Activated CD8-positive, alpha-beta T cell treated with anti-CD3 and anti-CD28 coated beads for 36 hours (primary cell): ENCODE measurements at places on chromosomes 7 and 10. TPM values are rescaled to one million over a fixed set of nuclear protein-coding genes. Genes with fewer than 3 reads are reported as not detected.

- DNase-seq = no peak
Measured at GRCh38 chr7:22762866-22763265, 35.9 kb downstream of the IL6 start.

- DNase-seq = no peak
Measured at GRCh38 chr7:25864943-25865751, 286.9 kb upstream of the NFE2L3 start.

GRCh38 chr7:134662166-134662870 is 15.7 kb downstream of the BPGM start:
- no peak for DNase-seq

DNA sequence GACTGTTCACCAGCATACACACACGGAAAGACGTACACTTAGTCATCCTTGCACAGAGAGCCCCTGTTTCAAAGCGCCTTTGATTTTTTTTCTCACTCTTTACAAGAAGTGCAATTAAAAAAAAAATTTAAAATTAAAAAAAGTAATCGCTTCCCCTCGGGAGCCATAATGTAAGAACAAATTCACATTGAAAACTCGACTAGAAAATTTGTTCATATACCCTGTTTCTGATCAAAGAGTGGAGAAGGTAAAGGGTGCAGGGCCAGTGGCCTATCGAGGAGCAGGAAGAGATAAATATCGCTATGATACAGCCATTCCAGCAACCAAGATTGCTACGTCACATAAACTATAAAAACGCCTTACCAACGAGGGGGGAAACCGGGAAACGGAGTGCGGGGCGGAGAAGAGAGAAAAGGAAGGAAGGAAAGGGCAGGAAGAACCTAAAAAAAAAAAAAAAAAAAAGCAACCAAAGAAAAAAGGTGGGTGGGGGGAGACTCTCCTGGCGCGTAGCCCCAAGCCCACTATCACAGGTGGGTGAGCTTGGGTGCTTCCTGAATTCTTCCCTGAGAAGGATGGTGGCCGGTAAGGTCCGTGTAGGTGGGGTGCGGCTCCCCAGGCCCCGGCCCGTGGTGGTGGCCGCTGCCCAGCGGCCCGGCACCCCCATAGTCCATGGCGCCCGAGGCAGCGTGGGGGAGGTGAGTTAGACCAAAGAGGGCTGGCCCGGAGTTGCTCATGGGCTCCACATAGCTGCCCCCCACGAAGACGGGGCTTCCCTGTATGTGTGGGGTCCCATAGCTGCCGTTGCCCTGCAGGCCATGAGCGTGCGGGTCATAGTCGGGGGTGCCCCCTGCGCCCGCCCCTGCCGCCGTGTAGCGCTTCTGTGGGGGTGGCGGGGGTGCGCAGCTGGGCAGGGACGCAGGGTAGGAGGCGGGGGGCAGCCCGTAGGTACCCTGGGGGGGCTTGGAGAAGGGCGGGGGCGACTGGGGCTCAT is 5.2 kb upstream of the HOXA2 start:
- no peak for DNase-seq

DNA sequence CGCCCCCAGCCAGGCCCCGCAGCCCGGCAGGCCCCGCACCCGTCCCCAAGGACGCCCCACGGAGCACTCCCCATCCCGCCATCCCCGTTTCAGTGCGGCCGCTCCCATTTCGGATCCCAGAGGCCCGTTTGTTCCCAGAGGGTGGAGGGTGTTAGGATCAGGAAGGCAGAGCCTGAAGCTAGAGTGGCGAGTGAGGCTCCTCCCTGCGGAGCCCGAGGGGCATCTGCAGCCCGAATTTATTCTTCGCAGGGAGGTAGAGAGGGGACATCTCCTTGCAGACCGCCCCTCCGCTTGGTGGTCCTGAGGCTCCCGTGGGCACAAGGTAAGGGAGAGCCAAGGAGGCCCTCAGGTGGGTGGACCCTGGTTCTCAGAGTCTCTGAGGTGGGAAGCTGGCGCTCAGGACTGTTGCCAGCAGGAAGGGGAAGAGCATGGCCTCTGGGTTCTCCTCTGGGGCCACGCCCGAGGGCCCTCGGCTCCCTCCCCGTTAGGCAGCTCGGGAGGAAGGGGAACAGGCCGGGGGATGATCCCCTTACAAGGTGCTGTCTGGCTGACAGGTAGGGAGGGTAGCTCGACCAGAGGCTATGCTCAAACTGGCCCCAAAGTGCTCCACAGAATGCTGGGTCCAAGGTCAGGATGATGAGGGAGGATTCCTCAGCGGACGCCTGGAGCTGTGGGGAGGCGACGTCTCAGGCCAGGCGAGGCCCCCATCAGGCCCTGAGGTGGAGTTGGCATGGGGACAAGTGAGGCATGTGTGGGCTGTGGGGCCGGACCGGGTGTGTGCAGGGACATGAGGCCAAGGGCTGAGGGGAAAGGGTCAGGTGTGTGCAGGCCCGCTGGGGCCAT is 17.4 kb downstream of the POLL start:
- no peak for DNase-seq

DNA sequence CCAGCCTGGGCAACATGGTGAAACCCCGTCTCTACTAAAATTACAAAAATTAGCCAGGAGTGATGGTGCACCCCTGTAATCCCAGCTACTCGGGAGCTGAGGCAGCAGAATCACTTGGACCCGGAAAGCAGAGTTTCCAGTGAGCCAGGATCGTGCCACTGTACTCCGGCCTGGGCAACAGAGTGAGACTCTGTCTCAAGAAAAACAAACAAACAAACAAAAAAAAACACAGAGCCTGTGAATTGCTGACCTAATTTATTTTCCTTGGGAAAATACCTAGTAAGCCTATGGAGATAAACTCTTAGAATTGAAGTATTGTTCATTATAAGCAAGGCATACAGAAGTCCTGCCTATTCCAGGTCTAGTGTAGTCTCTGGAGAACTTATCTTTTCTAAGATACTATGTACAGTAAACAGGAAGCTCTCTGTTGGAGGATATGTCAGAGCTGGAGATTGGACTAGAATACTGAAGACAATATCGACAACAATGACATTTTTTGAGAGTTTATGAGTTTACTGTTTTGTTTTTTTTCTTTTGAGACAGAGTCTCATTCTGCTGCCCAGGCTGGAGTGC is 14.9 kb downstream of the GTF2I start:
- DNase-seq = no peak

DNA sequence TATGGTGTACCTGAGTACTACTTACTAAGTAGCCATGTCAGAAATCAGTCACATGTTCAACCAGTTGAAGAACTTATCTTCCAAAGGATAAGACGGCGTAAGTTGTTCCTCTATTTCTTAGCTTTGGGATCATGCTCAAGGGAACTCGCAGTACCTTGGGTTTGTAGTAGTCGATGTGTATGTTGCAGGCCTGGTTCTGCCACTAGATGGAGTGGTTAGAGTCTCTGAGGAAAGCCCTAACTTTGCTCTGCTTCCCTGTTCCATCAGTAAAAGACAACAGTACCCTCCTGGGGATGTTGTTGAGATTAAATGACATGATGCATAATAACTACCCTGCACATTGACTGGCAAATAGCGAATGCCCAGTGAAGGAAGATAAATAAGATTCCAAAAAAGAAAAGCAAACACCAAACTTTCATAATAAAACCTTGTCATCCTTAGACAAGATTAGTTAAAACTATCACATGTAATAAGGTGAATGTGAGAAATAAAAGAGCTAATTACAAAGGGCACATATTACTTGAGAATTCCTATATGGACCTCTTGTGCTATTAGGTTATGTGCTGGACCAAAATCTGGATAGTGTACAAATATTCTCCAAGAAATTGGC is 165.9 kb downstream of the ABCA13 start:
- DNase-seq = no peak

GRCh38 chr10:35386594-35387174 is 50.4 kb downstream of the CCNY start:
- DNase-seq = no peak

Gene ADRA2A
- 0.07 TPM for total RNA-seq

Gene AGBL3
- 2.7 TPM for total RNA-seq

Gene ENKUR
- total RNA-seq = not detected

Gene CHAT
- not detected for total RNA-seq
